ENCODE measurements at places on chromosomes 5 and 9.

GRCh38 chr9:27497883-27498417, 26.1 kb upstream of the IFNK start:
- no peak for DNase-seq

GRCh38 chr5:172177176-172177575, 10.8 kb downstream of the STK10 start:
- DNase-seq: no peak

- no peak for DNase-seq
Observed at GRCh38 chr9:129206401-129206800, 28.3 kb upstream of the IER5L start.

- DNase-seq: no peak
Observed at GRCh38 chr9:90834828-90835595, 33.4 kb downstream of the SYK start.

DNA sequence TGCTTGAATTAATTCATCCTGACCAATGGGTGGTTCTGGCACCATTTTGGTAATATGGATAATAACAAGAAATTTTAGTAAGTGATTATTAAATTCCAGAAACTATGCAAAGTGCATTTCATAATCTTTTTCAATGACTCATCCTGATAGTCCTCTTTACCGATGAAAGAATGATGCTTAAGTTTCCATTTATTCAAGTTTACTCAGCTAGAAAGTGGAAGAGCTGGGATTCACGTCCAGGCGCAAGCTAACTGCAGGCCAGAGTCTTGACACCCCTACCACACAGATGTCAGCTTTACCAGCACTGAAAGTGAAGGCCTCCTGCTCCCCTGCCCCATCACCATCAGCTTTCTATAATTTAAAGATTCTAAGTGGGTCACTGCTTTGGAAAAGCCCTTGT, 493.5 kb upstream of the WWC1 start:
- no peak for DNase-seq

DNA sequence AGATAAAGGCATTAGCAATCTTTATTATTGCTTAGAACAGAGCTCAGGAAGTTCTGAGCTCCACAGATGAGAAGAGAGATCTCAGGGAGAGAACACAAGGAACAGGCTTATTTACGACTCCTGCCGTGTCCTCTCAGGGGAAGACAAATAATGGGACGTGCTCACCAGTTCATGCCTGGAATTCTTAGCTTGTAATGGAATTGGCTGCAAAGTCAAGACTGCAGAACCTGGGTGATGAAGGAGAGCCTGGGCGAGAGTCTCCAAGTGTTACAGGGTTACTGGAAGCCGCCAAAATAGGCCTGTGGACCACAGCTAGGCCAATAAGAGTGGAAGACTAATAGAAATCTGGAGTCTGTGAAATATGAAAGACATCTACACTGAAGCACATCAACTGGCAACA, 174.5 kb upstream of the ADAMTSL1 start:
- DNase-seq: no peak

DNA sequence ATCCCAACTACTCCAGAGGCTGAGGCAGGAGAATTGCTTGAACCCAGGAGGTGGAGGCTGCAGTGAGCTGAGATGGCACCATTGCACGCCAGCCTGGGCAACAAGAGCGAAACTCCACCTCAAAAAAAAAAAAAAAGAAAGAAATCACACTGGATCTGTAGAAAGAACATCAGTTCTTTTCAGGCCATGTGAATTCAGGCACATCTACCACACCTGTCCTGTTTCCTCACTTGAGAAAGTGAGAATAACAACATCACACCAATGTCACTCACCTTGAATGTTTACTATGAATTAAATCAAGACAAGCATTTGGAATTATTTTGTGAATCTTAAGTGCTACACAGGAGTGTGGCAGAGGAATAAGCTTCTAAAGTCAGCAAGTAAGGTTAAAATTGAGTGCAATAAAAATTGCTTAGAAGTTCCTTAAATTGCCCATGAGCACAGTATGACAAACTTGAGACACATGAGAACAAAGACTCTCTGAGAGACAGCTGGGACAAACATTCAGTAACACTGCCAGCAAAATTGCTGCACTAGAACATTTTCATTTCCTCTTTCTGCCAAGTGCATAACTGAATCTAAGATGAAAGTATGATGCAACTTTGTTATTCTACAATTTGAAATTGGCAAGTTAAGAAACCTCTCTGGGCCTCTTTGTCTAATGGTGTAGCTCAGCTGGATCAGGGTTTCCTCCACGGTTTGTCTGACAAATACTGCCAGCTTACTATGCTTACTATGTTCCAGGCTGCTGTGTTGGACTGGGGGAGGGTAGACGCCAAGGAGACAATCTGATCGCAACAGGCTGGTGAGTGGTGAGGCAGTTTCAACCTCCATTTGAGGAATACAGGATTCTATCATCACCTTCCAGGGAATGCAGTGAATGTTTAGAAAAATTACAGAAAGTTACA, 1.9 kb upstream of the RIC1 start:
- DNase-seq: no peak

- DNase-seq: no peak
Observed at GRCh38 chr5:38830521-38831051, 15.2 kb upstream of the OSMR start.

DNA sequence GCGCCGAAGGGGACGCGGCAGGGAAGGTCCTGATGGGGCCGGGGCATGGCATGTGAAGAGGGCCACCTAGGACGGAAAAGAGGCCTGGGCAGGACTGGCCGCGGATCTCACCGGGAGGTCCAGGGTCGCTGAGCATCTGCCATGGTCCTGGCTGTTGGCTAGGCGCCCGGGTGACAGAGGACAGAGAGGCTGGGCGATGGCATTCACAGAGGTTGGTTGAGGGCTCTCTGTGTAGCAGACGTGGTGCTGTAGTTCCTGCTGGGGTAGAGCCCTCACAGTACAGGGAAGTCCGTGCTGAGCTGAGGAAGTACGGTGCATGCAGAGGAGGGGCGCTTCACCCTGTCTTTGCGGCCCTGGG, 427 bp downstream of the PCYOX1L start:
- no peak for DNase-seq

DNA sequence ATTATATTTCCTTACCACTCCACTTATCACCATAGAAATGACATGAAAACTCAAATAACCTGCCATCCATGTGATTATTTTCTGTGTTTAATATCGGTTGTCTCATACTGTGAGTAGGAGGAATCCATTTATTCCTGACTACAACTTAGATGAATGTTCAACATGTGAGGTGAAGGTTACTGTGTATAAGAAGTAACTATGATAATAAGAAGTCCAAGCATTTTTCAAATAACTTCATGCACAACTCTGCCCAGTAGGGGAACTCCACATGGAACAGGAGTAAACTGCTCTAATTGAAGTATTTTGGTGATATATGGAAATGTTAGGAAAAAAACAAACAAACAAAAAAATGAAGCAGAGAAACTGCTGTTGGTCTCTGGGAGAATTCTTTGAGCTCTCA, 447.5 kb upstream of the GRIN3A start:
- DNase-seq: no peak

DNA sequence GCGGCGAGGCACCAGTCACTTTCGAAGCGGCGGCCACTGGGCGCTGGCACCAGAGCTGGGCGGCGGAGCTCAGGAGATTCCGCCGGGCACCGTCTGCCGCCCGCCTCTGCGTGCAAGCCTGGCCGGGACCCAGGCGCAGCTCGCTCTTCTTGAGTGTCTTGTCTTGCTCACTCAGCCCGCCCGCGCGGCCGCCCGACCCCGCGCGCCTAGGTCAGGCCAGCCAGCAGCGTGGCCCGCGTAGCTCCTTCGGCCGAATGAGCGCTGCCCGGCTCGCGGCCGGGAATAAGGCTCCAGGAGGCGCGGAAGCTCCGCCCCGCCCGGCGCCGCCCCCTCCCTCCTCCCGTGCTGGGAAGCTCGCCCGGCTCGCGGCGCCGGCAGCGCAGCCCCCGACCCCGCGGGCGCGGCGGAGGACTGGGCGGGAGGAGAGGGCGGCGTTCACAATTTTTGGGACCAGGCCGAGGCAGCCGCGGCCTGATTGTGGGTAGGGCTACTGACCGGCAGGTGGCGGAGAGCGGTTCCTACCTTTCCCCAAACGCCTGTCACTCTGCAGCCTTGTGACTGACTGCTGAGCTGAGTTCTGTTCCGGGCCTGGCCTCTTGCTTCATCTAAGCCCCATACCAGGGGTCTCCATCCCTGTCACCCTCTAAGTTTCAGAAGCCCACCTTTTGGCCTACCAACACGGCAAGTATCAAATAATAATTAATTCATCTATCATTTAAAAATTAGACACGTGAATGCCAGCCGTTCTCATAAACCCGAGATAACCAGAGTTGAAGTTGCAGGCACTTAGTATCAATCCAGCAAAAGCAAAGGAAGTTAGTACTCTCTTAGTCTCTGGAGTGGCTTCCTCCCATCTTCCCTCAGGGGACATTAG, at the start of gene HBEGF:
Gene HBEGF, minus strand, starts transcription at position 256 of the 874 bp plus-strand sequence. CDS start 275 bp downstream, outside the sequence.
- DNase-seq: peak; percentile 73

DNA sequence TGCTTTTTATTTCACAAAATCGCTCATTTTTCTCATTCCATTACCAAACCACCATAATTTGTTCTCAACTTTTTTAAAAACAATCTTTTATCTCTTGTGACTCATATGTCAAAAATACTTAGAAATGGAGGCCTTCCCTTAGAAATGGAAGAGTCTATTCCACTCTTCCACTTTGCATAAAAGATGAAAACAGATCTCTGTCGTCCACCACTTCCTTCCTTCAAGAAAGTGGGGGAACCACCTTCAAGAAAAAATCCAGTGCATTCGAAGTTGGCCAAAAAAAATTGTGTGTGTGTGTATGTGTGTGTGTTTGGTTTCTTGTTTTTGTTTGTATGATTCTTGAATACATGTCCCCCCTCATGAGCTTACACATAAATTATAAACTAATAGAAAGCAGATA, 628.8 kb upstream of the DMAC1 start:
- DNase-seq: no peak

GRCh38 chr9:131609099-131609830, 63.9 kb downstream of the PRRT1B start:
- no peak for DNase-seq

DNA sequence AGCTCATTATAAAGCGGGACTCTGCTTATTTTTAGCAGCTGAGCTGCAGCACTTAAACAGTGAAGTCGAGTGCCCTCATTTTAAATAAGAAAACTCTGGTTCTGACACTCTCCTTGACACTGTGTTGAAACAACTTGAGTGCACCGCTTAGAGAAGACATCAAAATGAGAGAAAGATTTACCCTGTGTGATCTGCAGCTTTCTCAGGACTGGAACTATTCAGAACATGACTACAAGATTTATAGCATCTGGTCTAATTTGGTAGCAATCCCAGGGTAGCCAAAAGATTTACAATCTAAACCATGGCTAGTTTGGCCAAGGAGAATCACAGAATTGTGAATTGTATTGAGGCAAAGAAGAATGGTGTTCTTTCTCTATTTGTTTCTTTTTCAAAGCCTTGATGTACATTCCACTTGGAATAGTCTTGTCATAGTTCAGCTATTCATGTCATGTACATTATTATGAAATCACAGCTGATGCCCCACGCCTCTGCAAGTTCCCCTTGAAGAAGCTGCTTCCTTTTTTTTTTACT, 38.7 kb downstream of the PLEKHG4B start:
- DNase-seq: no peak

GRCh38 chr9:130013326-130013725, 29.7 kb downstream of the FNBP1 start:
- DNase-seq: no peak

- no peak for DNase-seq
Observed at GRCh38 chr5:78569441-78569840, 79.1 kb downstream of the LHFPL2 start.

DNA sequence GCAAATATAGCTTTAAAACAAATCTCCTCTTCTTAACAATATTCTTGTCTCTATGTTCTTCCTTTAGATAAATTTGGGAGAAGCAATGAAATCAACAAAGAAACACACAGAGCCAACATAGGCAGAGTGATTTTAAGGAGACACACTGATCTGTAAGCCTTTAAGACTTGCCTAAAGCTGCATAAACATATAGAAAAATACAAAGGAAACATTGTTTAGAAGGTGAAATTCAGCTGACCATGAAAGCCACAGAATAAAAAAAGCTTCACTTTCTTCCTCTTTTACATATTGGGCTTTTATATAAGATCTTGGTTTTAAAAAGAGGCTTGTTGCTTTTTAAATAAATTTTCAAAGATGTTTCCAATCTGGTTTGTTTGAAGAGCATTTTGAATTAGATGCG, 1277.5 kb downstream of the EFNA5 start:
- DNase-seq: no peak

DNA sequence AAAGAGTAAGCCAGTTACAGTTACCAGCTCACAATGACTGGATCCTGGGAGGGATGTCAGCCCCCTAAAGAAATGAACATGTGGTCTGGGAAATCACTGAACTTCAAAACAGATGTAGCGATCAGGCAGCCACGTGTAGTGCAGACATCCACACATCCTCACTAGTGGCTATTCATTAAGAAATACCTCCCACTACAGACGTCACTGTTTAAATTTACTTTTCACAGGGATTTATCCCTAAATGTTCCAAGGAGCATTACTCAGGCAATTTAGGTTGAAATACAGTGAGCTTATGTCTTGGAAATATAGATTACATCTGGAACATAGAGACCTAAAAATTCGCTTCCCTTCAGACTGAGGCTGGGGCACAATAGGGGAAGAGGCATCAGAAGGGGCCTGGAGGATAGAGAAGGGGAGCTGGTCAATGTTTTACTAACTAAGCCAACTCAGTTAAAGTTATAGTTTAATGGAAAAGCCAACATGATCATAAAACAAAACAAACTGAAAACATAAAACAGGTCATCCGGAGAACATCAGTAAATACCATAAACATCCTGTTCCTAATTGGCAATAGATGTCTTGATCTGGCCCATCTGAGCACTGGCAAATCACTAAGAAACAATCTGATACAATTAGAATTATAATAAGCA, 92.3 kb downstream of the FANCC start:
- DNase-seq: no peak

- DNase-seq: no peak
Observed at GRCh38 chr5:89095341-89095740, 212.4 kb upstream of the MEF2C start.

DNA sequence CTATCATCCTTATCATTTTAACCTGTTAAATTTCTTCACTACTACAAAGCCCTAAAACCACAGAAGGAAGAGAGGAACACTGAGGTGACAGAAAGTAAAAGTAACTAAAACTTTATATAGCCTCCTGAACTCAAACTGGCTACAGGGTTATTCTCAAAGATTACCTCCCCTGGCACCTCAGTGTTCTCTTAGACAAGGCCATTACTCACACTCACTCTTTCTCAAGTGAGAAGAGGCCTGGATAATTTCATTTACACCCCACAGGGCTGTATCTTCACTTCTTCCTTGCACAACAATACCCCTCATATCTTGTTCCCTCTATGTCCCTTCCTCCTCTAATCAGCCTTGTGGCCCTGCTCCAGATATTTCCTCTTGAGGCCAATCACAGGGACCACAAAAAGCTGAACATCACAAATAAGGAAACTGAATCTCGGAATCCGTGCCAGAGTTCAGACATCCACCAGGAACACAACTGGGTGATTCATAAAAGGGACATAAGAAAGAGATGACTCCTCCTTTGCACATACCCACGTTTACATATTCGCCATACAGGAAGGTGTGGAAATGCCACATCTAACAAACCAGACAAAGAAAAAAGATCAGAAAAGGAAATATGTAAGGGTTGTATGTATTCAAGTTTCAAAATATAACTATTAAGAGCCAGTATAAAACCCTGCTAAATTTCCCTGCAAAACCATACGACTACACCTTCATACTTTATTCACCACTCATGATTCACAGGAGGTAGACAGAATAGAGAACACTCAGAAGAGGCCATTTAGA, 1.7 kb upstream of the KLHL3 start:
- DNase-seq: peak; percentile 16

GRCh38 chr9:127903557-127904475, 4.4 kb upstream of the ST6GALNAC6 start:
- peak; percentile 63 for DNase-seq

GRCh38 chr9:129908906-129909305, 73.6 kb downstream of the USP20 start:
- DNase-seq: no peak
